ENCODE measurements at places on chromosomes 13 and 19. TPM values are rescaled to one million over a fixed set of nuclear protein-coding genes. Genes with fewer than 3 reads are reported as not detected.

TMEM143 gene
- 99.2 TPM for total RNA-seq

- peak overlapping the region; percentile 52 for H3K27ac ChIP-seq
- H3K4me1 ChIP-seq = peaks cover 91% of the 10 kb centered on the region
- H3K4me3 ChIP-seq = peak overlapping the region; percentile 33
- no peaks in the 10 kb centered on the region for H3K27me3 ChIP-seq
- peak; percentile 66 for DNase-seq
- H3K36me3 ChIP-seq = no peaks in the 10 kb centered on the region
Measured at GRCh38 chr19:13097463-13098258, 5.0 kb downstream of the LYL1 start.

DNA sequence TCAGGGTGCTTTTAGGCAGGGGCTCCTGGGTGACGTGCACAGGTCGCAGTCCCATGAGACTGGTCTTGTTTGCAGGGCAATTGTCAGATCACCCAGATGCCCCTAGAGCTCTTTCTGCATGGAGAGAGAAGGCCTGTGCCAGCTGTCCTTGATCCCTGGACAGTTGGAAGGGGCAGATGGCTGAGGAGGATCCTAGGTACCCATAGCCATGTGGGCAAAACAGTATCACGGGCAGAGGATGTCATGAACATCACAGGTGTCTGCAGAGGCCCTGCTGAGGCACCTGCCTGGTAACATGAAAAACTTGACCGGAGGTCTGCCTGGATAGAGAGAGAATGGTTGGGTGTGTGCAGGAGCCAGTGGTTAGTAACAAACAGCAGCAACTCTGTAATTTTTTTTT, 99.3 kb downstream of the ZNF536 start:
- no peak overlapping the region for H3K4me3 ChIP-seq
- no peaks in the 10 kb centered on the region for H3K36me3 ChIP-seq
- no peak for DNase-seq
- no peaks in the 10 kb centered on the region for H3K4me1 ChIP-seq

DNA sequence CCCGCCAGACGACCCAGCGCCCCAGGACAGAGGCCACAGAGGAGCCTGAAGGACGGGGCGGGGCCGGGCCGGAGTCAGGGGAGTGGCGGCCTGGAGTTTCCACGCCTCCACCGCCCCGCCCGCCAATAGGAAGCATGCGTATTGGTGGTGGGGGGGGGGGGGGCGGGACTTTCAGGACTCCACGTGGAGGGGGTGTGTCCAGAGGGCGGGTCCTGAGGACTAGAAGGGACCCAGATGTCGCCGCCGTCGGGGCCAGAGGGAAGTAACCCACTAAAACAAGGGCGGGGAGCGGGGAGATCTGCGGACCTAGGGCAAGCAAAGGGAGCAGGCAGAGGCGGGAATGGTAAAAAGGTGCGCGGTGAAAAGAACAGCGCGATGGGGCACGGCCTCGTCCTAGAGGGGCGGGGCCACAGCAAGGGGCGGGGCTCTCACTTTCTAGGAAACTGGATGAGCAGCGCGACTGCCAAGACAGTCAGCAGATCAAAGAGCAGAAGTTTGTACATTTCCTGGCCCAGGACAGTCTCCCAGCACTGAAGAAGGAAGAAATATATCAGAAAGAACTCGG, 2.8 kb upstream of the LENG1 start:
- no peak overlapping the region for H3K27ac ChIP-seq
- H3K4me3 ChIP-seq = peak overlapping the region; percentile 25
- H3K4me1 ChIP-seq = peaks cover 59% of the 10 kb centered on the region
- H3K36me3 ChIP-seq = peaks cover 9% of the 10 kb centered on the region

- H3K4me3 ChIP-seq = no peak overlapping the region
- H3K4me1 ChIP-seq = no peaks in the 10 kb centered on the region
- H3K27ac ChIP-seq = no peak overlapping the region
- no peak for DNase-seq
- no peaks in the 10 kb centered on the region for H3K36me3 ChIP-seq
- H3K27me3 ChIP-seq = no peaks in the 10 kb centered on the region
Measured at GRCh38 chr13:36973621-36974295, 25.4 kb downstream of the ALG5 start.

Data from heart right ventricle (tissue), 16 donors.